ENCODE measurements at places on chromosomes 1 and 21. TPM values are rescaled to one million over a fixed set of nuclear protein-coding genes. Genes with fewer than 3 reads are reported as not detected.

GRCh38 chr1:87007323-87007722 lies 92.9 kb downstream of the HS2ST1 start:
- no peaks in the 10 kb centered on the region for H3K4me1 ChIP-seq
- H3K4me3 ChIP-seq, result no peak overlapping the region
- no peaks in the 10 kb centered on the region for H3K36me3 ChIP-seq
- H3K27me3 ChIP-seq, result no peaks in the 10 kb centered on the region
- DNase-seq, result no peak

HSPA6 gene
- total RNA-seq, result 0.13 TPM

SLC16A4 gene
- total RNA-seq, result 4.7 TPM

- H3K27ac ChIP-seq, result no peak overlapping the region
- no peaks in the 10 kb centered on the region for H3K4me1 ChIP-seq
- H3K27me3 ChIP-seq, result no peaks in the 10 kb centered on the region
- no peak overlapping the region for H3K4me3 ChIP-seq
- DNase-seq, result no peak
Measured at GRCh38 chr1:236548452-236548851, 24.7 kb downstream of the LGALS8 start.

DNA sequence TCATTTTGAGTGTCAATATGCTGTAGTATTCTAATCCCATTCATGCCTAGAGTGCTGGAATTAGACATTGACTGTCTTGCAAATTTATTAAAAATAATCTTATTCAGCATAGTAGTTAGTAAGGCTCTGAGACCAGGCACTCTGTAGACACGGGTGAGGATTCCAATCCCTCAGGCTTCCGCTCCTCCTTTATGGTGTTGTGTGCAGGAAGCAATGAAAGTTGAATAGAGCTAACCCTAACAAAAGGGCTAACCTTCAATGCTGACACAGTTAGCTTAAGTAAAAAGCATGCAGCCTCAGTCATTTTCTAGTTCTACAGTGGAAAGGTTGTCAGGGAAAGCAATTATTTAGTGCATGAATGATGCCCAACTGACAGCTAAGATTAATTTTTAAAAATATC lies 199.6 kb upstream of the SGIP1 start:
- H3K27me3 ChIP-seq, result no peaks in the 10 kb centered on the region
- no peak overlapping the region for H3K27ac ChIP-seq
- H3K4me3 ChIP-seq, result no peak overlapping the region
- H3K36me3 ChIP-seq, result no peaks in the 10 kb centered on the region
- peaks cover 19% of the 10 kb centered on the region for H3K4me1 ChIP-seq

DNA sequence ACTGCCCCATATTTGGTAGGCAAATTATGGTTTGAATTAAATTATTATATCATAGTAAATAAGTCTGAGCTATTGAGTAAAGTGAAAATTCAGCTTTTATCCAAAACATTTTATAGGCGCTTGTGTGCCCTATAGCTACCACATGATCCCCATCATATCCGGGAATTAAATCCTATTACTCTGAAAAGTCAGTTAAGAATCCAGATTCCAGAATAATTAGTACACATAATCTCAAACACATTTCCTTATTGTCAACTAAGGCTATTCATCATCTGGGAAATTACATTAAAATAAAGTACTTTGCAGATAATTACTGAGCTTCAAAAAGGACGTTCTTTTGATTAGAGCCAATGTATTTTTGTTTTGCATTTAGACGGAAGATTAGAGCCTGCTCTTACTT lies 72.3 kb downstream of the CTH start:
- no peak overlapping the region for H3K27ac ChIP-seq
- no peaks in the 10 kb centered on the region for H3K27me3 ChIP-seq
- no peak for DNase-seq
- no peak overlapping the region for H3K4me3 ChIP-seq

GRCh38 chr1:186960861-186961260 lies 132.1 kb downstream of the PLA2G4A start:
- H3K4me3 ChIP-seq, result no peak overlapping the region
- H3K27ac ChIP-seq, result no peak overlapping the region
- no peaks in the 10 kb centered on the region for H3K4me1 ChIP-seq
- DNase-seq, result no peak
- no peaks in the 10 kb centered on the region for H3K36me3 ChIP-seq
- H3K27me3 ChIP-seq, result no peaks in the 10 kb centered on the region

DNA sequence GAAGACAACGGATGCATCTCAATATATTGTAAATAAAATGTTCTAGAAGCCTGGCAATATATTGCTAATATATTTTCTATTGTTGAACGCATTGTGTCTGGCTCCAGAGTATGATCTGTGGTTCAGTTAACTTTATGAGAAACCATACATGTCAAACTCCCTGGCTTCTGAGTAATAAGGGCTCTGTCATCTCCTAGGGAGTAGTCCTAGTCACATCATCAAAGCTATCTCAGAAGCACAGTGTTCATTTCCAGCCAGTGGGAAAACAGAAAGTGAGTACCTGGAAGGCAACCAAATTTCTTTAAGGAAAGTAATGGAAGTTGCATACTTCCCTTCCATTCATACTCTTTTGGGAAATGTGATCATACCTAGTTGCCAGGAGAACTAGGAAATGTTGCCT lies 27.0 kb upstream of the ST6GALNAC5 start:
- no peak overlapping the region for H3K27ac ChIP-seq
- H3K4me3 ChIP-seq, result no peak overlapping the region
- no peaks in the 10 kb centered on the region for H3K27me3 ChIP-seq
- DNase-seq, result no peak
- peaks cover 3% of the 10 kb centered on the region for H3K4me1 ChIP-seq

CERS2 gene
- 95.2 TPM for total RNA-seq

DISP1 gene
- total RNA-seq, result 24.6 TPM

DNA sequence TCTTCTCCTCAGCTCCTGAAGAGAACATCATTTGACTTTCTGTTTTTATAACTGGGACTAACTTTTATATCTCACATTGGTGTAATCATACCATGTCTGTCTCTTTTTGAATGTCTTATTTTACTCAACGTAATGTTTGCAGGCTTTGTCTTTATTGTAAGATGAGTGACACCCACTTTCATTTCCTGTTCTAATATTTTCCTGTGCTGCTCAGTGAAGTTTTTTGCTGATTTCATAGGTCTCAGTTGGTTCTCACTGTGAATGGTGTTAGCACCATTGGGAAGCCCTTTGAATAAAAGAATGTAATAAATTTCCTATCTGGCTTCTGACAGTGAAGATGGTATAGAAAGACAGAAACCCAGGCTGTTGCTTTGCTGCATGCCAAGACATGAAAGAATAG lies 84.0 kb downstream of the RAVER2 start:
- H3K4me3 ChIP-seq, result no peak overlapping the region
- H3K27me3 ChIP-seq, result no peaks in the 10 kb centered on the region
- H3K4me1 ChIP-seq, result no peaks in the 10 kb centered on the region
- DNase-seq, result no peak
- no peak overlapping the region for H3K27ac ChIP-seq

SELE gene
- total RNA-seq, result not detected

GRCh38 chr1:52727956-52728656 lies 1.9 kb downstream of the ZYG11B start:
- peaks cover 4% of the 10 kb centered on the region for H3K27me3 ChIP-seq
- no peak overlapping the region for H3K27ac ChIP-seq
- H3K4me3 ChIP-seq, result no peak overlapping the region
- H3K4me1 ChIP-seq, result no peaks in the 10 kb centered on the region
- no peaks in the 10 kb centered on the region for H3K36me3 ChIP-seq
- no peak for DNase-seq

GRCh38 chr21:25360593-25360992 lies 246.7 kb downstream of the MRPL39 start:
- H3K27me3 ChIP-seq, result no peaks in the 10 kb centered on the region

DNA sequence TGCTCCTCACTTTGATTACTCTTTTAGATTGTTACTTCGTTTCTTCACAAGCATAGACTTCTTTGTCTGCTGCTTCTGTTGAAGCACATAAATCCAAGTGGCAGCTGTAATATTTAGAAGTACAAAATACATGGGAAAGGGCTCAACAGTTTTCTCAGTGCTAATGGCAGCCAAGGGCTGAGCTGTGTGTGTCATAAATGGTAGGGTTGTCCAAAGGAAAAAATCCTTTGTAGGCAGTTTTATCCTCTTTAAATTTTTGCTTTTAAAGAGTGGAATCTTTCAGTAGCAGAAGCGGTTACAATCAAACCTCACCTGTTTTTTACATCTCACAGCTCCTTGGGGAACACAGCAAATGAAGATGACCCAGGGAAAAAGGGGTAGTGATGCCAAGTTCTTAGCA lies 650.8 kb downstream of the PLPP3 start:
- DNase-seq, result no peak
- H3K4me1 ChIP-seq, result no peaks in the 10 kb centered on the region
- no peak overlapping the region for H3K27ac ChIP-seq

DNA sequence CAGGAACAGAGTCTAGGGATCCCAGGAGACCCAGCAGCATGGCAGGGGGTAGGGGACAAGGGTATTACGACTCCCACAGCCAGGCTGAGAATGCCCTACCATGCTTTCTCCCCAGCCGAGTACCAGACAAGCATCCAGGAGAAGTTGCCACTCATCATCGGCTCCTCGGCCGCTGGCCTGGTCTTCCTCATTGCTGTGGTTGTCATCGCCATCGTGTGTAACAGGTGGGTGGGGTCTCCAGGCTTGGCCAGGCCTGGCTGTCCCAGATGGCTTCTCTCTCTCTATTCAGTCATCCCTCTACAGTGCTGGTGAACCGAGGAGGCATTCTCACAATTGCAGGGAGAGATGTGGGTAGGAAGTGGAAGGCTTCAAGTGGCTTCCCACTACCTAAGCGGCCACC lies 77.3 kb downstream of the LACTBL1 start:
- H3K4me3 ChIP-seq, result no peak overlapping the region
- DNase-seq, result no peak
- H3K27me3 ChIP-seq, result no peaks in the 10 kb centered on the region
- no peak overlapping the region for H3K27ac ChIP-seq
- H3K36me3 ChIP-seq, result peaks cover 10% of the 10 kb centered on the region
- no peaks in the 10 kb centered on the region for H3K4me1 ChIP-seq

DNA sequence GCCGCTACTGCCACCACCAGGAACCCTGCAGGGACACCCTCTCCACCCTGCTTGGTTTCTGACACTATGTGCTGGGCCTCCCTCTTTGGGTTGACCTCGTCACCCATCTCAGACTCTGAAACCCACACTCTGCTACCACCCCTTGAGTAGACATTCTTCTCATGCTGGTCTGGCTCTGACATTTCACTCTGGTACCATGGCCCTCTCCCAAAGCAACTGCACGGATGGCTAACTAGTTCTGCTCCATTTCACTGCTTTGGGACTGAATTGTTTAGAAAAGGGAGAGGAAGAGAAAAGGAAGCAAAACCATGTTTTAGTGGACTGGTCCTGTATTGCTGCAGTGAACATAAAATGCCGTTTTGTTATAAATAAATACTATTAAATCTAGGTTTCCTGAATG lies 137.8 kb downstream of the KCNK2 start:
- H3K27me3 ChIP-seq, result no peaks in the 10 kb centered on the region
- no peak overlapping the region for H3K27ac ChIP-seq
- no peaks in the 10 kb centered on the region for H3K4me1 ChIP-seq
- no peak overlapping the region for H3K4me3 ChIP-seq

- DNase-seq, result no peak
- H3K36me3 ChIP-seq, result peaks cover 13% of the 10 kb centered on the region
- no peaks in the 10 kb centered on the region for H3K4me1 ChIP-seq
- no peak overlapping the region for H3K4me3 ChIP-seq
- no peak overlapping the region for H3K27ac ChIP-seq
Measured at GRCh38 chr1:35432231-35432630, 125.0 kb downstream of the KIAA0319L start.

DNA sequence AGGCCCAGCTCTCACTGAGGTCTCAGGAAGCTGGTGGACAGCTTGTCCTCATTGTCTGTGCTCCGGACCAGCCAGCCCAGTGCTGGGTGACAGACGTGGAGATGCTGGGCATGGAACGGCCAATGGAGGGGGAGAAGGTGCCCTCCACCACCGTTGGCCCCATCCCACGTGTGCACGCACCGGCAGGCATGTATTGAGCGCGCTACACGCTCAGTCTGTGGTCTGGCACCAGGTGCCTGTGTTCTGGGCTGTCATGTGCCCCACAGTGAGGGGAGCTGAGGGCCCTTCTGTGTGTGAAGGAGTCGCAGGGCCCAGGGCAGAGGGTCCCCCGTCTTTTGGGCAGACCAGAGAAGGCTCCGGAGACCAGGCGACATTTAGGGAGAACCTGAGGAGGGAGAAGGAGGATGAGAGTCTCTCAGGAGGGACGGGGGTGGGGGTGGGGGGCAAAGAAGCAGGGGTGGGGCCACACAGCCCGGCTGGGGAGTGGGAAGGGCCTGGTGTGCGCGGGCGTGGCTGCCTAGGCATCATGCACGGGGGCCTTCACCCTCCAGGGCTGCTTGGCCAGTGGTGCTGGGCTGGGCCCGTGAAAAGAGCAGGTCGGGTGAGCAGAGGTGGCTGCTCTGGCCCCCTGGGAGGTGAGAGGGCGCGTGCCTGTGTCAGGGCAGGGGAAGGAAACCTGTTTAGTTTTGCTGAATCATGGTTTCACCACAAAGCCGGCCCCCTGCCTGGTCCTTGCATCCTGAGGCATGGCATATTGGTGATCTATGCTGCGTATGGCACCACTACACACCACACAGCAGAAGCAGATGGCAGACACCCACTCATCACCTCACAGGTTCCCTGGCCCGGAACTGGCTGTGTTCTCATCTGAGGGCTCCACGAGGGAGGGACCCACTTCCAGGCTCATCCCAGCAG lies 86.7 kb upstream of the TTC34 start:
- no peak for DNase-seq
- no peak overlapping the region for H3K27ac ChIP-seq
- peaks cover 7% of the 10 kb centered on the region for H3K4me1 ChIP-seq
- no peaks in the 10 kb centered on the region for H3K36me3 ChIP-seq
- no peak overlapping the region for H3K4me3 ChIP-seq
- H3K27me3 ChIP-seq, result peaks cover 57% of the 10 kb centered on the region

DNA sequence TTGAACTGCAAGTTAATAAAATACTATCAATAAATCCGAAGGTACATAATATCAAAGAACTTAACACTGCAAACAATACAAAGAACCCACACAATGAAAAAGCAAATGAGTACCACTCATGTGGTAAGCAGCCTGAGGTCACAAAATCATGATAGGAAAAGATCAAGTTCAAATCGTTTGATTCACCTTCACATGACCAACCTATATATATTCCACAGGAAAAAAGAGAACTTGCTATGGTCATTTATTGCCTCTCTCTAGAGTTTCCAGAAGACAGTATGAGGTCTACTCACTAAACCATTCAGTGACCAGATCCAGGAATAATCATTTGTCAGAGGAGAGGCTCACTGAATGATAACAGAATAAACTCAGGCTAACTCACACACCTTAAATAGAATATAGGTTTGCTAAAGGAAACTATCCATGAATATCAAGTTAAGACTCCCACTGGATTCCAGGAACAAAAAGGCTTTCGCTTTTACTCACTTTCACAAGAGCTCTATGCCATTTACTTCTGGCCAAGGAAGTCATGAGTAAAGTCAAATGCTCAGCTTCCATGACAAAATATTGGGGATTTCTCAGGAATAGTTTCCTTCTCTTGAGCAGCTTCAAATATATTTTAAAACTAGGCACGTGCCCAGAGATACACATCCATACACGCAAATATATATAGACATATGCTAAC lies 48.3 kb upstream of the RGS1 start:
- no peak for DNase-seq
- H3K27me3 ChIP-seq, result no peaks in the 10 kb centered on the region
- H3K4me3 ChIP-seq, result no peak overlapping the region
- no peaks in the 10 kb centered on the region for H3K4me1 ChIP-seq
- no peak overlapping the region for H3K27ac ChIP-seq

All from SJCRH30 (cell line).